Suprapubic skin (tissue), 4 donors: ENCODE measurements at places on chromosomes 13 and 19. TPM values are rescaled to one million over a fixed set of nuclear protein-coding genes. Genes with fewer than 3 reads are reported as not detected.

Gene SPRED3
- 0.60 TPM for total RNA-seq

GRCh38 chr13:97283888-97284287 lies 61.8 kb downstream of the MBNL2 start:
- DNase-seq: no peak

GRCh38 chr13:93522501-93522900 lies 295.9 kb downstream of the GPC6 start:
- no peak for DNase-seq

- no peak for DNase-seq
These were observed 92.1 kb downstream of the ABCC4 start for GRCh38 chr13:95209109-95209508.

DNA sequence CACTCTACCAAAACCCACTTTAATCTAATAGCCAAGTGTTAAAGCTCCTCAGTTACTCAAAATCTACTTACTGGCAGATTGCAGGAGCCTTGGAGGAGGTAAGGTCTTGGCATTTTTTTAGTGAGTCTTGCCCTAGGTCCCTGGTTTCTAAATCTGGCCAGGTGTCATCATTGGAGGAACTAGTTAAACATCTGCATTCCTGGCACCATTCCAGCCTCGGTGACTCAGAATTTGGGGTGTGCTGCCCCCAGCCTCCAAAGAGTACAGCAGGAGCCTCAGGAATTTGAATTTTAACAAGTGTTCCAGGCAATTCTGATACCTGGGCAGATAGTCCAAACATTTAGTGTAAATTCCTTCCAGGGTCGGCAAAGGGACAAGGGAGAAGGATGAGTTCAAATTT lies 37.4 kb downstream of the KLF5 start:
- no peak for DNase-seq

GRCh38 chr13:51858433-51859247 lies 3.1 kb upstream of the CCDC70 start:
- no peak for DNase-seq

DNA sequence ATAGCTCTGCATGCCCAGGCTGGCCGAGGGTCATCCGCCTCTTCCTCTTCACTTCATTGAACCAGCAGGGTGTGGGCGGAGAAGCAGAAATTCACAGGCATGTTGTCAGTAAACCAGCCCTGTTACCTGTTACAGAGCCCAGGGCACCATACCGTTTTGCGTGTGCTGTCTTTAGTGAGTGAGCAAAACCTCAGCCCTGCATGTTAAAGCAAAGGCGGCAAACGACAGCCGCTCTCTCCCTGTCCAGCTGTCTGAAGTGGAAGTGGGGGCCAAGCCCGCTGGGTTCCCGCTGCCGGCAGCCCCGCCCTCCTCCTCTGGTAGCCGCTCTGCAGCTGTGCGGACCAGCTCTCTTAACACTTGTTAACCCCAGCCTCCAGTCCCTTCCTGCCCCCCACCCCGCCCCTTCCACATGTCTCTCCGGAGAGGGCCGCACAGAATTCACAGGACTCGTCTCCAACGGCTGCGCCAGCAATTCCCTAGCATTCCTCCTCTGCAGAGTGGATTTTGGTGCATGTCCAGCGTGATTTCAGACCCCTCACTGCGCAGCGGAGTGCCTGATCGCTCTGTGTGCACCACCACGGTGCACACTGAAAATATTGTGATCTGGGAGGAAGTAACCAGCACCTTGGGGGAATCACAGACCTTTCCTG lies 12.7 kb downstream of the KLHL26 start:
- DNase-seq: peak; percentile 92

GRCh38 chr19:17703824-17704463 lies 15.3 kb upstream of the MAP1S start:
- DNase-seq: no peak

DNA sequence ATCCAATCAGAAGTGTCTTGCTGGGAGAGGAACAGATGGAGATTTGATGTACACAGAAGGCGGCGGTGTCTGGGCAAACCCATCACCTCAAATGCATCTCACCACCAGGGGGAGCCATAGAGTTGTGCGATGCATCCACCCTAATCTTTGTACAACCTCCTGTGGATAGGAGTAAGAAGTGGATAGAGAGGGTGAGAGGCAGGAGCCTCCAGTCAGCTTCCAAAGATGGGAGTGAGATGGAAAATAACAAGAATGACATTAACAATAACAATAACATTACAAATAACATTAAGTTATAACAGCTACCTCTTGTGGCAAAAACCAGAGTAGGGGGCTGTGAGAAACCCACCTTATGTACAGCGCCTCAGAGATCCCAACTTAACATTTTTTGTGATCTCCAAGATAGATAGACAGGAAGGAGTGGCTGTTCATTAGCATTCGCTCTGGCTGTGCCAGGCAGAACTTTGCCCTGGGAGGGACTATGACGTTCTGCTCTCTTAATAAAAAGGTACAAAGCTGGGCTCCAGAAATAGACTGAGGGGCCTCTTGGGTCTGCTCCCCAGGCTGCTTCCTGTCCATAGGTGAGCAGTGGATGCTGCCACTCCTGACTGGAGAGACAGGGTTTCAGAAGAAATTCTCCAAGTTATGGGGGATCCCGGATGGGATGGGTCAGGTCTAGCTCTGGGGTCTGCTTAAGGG lies 5.2 kb upstream of the CEACAM18 start:
- DNase-seq: peak; percentile 81
